ENCODE measurements at places on chromosomes 4 and X. TPM values are rescaled to one million over a fixed set of nuclear protein-coding genes. Genes with fewer than 3 reads are reported as not detected.

CORIN gene
- total RNA-seq: 0.38 TPM

CTAG2 gene
- not detected for total RNA-seq

MFAP3L gene
- 5.5 TPM for total RNA-seq

WNK3 gene
- total RNA-seq: 0.51 TPM

MAGED4 gene
- 0.26 TPM for total RNA-seq

- peak; percentile 48 for DNase-seq
Observed at GRCh38 chrX:2360731-2361130, 140.0 kb downstream of the DHRSX start.

DNA sequence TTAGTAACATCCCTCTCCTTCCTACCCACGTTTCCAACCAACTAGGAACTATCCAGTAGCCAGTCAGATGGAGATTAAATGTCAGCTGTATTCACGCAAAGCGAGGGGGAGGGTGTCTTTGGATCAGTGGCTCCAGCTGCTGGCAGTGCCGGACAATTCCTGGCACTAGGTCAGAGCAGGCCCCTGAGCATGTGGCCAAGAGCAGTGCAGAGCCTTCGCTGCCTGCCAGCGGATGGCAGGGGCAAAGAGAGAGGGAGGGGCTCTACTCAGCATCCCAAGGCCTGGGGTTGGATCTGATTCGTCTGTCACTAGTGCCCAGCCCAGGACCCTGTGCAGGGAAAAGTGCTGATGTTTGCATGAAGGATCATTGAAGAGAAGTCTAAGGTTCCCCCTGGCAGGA, 28.7 kb upstream of the JAKMIP1 start:
- DNase-seq: no peak

DNA sequence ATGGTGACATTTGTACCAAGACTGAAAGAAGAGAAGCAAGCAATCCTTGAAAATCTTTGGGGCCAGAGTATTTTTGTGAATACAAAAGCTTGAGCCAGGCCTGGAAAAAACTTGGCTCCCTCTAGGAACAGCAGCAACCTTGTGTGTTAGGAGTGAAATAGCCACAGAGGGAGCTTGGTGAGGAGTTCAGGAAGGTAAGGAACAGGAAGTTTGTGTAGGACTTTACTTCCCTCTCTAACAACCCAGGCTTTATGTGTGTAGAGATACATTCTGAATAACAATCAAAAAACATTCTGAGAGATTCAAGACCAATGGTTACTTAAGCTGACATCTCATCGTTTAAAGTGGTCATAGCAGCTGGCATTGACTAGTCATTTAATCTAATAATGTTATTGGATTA, 668.5 kb downstream of the PCDH18 start:
- DNase-seq: no peak

DNA sequence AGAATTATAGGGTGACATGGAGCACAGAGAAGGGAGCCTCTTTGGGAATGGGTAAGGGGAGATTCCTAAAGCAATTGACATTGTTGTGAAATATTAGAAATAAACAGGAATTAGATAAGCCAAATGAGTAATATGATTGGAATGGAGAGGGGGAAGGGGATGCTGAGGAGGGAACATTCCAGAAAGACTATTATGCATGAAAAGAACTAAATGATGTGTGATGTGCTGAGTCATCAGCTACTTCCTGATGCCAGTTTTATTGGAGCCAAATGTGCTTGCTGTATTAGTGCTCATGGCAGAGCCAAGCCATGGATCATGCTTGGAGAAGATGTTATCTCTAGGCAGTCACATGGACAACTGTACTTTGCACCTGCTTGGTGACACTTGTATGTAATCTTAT, 189.0 kb upstream of the HCCS start:
- peak; percentile 80 for DNase-seq

DNA sequence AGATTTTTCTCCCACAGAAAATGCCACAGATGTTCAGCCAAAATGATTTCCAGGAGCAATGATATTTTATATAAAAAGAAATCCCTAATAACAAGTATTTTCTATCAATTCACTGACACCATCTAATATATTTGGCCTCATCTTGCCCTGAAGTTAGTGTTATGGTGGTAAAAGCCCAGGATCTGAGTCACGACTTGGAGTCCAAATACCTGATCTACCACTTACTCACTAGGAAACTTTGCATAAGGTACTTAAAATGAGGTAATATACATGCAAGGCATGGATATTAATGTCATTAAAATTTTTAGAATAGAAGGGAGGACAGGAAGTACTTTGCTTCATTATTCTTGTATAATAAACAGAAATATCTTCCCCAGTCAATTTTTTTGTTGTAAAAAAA, 16.3 kb downstream of the PPP3CA start:
- DNase-seq: peak; percentile 87

GRCh38 chrX:18888281-18888680, 95.6 kb downstream of the PHKA2 start:
- DNase-seq: no peak

- no peak for DNase-seq
Observed at GRCh38 chr4:145859426-145859825, 79.2 kb downstream of the ZNF827 start.

DNA sequence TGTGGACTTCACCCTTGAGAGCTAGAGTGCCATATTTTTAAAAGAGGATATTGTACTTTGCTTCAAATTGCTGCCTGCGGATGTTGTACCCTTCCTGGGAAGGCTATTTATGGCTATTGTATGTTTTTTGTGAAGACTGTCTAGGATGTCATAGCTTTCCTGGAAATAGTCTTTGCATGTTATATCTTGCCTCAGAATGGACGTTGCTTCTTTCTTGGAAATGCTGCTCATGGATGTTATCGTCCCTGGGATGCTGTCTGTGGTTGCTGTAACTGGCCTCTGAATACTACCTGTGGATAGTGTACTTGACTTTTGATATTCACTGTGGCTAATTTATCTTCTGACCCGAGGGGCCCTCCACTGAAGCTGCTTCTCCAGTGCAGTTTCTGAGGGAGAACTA, 146.8 kb downstream of the ENOX2 start:
- no peak for DNase-seq

GRCh38 chr4:2483237-2483636, 14.3 kb downstream of the RNF4 start:
- no peak for DNase-seq

DNA sequence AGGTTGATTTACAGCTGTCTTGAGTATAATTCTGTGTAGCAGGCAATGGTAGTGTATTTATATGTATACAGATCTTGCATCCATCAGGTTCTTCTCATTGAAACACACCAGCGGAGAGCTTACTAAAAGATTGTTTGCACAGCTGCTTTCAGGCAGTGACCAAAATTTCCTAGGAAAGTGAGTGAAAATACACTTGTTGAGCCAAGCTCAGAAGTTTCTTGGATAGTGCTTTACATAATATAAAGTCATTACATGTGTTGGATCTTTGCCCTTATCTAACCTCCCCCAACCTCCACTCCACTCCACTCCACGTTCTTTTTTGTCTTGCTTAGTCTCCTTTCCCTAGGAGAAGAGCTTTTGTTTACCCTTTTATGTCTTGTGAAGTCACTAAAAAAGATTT, 34.1 kb downstream of the CNKSR2 start:
- no peak for DNase-seq

- no peak for DNase-seq
Observed at GRCh38 chr4:41125558-41126311, 88.6 kb downstream of the APBB2 start.
